Stromal cell of bone marrow (primary cell): ENCODE measurements at places on chromosomes 4 and X.

DNA sequence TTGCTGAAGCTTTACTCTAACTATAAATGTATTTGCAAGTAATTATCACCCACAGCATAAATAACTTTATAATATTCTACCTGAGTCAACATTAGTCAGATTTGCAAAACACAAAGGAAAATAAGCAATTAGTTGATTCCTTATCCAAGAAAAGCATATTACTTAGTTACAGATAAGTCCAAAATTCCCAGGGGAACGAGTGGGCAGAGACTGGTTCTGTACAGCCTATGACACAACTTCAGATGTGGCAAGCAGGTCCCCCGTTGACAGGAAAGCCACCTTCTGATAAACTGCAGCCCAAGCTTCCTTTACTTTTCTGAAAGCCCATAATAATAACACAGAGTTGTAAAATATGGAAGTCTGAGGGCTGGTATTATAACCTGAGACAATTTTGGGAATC, 62.4 kb upstream of the NDP start:
- DNase-seq, result no peak

DNA sequence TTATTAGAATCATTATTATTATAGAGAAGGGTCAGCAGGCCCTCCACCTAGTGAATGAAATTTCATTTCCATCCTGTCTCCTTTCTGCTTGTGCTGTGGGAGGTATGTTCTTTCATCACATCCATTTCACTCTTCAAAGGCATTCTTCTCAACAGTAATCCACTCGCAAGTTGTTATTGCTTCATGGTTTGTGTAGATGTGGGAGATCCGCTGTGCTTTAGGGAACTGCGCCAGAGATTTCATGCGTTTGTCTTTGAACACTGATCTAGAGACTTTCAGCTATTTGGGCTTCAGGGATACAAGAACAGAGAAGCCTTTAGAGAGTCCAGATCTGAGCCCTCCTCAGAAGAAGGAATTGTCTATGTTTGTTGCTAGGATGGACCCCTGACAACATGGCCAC, 53.5 kb upstream of the PUDP start:
- DNase-seq, result no peak

DNA sequence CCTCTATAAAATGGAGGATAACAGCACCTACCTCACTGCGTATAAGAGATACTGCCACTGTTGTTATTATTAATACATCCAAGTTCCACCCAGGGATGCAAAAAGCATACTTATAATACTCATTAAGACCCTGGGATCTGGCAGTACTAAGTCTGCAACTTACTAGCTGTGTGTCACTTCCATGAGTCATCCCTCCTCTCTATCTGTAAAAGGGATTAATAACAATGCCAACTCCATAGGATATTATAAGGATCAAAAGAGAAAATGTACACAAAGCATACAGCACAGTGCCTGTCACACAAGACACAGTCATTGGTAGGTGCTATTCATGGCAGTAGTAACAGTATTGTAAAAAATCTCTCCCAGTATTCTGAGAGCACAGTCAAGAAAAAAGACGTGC, 216.7 kb downstream of the HS6ST2 start:
- DNase-seq, result no peak

DNA sequence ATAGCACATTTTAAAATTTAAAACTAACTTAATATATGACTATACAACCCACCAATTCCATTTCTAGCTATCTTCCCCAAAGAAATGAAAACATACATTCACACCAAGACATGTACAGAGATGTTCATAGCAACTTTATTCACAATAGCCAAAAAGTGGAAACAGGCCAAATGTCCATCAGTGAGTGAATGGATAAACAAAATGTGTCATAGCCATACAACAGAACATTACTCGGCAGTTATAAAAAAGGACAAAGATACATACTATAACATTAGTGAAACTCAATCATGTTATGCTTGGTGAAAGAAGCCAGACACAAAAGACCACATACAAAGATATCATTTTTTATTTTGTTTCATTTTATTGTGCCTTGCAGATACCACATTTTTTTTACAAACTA, 396.8 kb downstream of the PACRGL start:
- DNase-seq, result no peak

GRCh38 chr4:87209182-87209581, 11.2 kb downstream of the KLHL8 start:
- no peak for DNase-seq

DNA sequence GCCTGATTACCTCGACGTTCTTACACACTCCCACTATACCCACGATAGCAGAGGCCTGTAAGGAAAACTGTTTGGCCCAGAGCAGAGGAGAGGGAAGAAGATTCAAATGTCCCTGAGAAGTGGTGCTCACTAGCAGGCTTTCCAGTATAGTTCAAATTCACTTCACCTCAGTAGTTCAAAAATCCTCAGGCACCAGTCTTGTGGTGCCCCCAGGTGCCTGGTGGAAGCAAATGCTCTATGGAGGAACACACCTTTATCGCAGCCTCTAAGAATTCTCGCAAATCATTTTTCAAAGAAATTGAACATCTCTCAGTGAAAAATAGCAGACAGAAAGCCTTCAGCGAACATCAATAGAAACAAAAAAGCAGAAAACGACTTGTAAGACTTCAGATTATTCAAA, 12.2 kb upstream of the MTMR1 start:
- DNase-seq, result no peak

DNA sequence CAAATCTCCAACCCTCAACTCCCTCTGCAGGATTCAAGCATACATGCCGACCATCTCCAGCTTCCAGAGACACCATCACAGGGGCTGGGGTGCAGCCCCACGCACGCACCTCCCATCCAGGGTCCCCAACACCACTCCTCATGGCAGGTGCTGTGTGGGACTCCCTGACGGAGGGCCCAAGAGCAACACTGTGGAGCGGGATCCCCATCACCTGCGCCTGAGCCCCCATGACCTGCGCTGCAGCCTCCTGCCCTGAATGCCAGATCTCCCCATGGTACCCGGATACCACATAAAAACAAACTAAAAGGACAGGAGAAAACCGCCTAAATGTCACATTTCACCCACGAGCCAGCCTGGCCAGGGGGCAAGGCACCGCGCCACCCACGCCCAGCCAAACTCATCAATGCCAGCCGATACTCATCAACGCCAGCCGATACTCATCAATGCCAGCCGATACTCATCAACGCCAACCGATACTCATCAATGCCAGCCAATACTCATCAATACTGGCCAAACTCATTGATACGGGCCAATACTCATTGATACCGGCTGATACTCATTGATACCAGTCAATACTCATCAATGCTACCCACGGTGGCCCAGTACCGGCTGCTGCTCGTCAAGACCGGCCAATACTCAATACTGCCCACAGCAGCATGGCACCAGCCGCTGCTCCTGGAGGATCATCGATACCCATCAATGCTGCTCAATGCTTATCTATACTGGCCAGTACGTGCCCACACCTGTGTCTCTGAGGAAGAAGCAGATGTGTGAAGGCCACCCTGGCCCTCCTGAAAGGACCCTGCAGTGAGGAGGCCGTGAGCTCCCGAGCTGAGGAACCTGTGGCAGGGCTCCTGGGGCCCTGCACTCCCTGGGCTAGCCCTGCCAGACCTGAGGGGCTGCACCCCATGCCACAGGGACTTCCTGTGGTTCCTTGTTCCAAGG, 6.2 kb downstream of the CTBP1 start:
- no peak for DNase-seq

- peak; percentile 33 for DNase-seq
These were observed 10.5 kb upstream of the UBE2NL start for GRCh38 chrX:143873343-143873742.

DNA sequence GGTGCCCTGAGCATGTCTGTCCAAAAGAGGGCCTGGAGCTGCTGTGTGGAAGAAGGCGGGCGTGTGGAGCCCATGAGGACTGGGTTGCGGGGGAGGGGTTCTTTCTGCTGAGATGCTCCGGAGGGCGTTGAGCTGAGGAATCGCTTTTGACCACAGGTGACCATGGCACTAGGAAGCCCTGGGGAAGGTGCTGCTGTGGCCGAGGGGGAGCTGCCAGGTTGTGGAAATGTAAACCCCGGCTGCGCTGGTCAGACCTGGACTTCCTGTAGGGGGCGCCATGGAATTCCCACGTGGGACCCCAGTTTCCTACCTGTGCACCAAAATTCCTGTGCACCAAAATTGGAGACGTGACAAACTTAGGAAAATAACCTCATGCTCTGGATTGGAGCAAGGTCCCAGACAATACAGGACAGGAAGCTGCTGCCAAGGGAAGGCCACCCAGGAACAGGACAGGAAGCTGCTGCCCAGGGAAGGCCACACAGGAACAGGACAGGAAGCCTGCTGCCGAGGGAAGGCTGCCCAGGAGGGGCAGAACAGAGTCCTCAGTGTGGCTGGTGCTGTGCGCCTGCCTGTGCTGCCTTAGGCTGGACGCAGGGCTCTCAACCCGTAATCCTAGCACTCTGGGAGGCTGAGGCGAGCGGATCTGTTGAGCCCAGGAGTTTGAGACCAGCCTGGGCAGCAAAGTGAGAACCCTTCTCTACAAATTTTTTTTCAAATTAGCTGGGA, 28.4 kb upstream of the UVSSA start:
- no peak for DNase-seq

DNA sequence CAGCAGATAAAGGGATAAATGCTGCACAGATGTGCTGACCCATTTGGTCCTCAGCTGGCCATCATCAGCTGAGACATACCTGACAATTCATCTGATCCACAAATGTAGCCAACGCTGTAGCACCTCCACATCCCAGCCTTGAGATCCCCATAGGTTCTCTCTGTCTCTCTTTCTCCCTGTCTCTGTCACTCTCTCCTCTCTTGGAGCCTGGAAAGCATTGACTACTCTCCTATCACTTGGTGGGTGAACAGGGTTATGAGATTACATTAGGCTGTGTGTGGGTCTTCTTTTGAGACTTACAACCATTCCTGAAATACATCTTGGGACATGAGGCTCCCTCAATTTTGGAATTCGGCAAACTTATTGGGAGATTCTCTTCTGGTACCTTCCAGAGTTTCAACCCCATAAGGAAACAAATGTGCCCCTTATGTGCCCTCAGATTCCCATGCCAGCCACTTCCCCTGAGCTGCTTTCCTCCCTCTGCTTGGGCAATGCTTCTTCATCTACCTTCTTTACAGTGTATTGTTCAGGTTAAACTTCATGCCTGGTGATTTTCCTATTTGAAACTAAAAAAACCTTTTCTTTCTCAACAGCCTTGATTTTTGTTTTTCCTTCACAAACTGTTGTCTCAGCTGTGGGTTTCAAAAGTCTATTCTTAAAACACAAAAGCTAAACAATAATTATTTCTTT, 29.1 kb upstream of the FGF2 start:
- no peak for DNase-seq

DNA sequence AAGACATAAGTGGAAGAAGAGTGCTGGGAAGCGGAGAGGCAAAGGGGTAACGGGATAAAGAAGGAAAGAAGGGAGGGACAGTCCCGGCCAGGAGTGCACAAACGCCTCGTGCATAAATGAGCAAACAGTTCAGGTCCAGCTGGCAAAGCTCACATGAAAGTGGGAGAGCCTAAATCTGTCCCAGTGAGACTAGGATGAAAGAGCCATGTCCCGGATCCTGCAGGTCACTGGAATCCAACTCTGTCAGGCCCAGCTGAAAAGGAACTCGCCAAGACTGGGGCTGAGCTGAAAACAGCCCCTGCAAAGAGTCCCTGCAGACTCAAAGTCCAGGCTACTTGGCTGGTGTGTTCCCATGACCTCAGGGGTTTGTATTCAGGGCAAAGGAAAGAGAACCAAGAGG, 38.0 kb upstream of the CRMP1 start:
- DNase-seq, result no peak

DNA sequence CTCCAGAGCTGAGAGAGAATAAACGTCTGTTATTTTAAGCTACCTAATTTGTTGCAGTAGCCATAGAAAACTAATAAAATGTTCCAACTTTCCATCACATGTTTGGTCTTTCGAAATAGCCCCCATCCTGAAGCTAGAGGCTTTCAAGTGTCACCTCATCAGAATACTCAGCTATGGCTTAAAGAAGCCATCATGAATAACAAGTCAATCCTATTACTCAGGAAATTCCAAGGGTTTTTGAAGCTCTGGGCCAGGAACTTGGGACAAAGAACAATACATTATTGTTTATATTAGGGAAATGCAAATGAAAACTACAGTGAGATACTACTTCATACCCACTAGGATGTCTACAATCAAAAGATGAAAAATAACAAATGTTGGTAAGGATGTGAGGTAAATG, 42.2 kb downstream of the TBCK start:
- peak; percentile 15 for DNase-seq

- DNase-seq, result no peak
These were observed 791 bp downstream of the SMIM20 start for GRCh38 chr4:25914670-25915352.

- DNase-seq, result no peak
These were observed 1131.6 kb upstream of the PCDH7 start for GRCh38 chr4:29588617-29589016.
